Hepatocyte (in vitro differentiated cells): ENCODE measurements at places on chromosomes 4 and X. TPM values are rescaled to one million over a fixed set of nuclear protein-coding genes. Genes with fewer than 3 reads are reported as not detected.
A peak's percentile ranks its signal among the peaks of the same experiment; 100 is the strongest.

DNA sequence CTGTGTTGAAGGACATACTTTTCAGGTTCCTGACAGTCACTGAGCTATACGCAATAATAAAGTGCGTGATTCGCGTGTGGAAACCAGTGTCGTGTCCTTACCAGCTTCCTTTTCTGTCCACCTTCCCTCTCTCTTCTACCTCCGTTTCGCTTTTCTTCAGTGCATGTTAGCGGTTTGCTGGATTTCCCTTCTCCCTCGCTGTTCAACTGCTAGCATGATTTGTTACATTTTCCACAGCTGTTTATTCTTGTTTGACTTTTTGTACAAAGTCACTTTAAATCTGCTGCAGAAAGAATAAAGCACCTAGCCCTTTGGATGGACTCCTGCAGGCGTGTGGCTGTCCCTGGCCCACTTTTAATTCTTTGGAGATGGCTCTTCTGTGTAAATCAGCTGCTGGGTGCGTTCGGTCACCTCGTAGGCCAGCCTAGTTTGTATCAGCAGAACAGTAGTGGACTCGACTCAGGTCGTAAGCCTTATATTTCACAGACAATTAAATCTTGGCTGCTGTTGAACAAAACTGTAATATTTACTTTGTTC, 8.9 kb upstream of the HAND2 start:
- DNase-seq = no peak

- DNase-seq = no peak
Observed at GRCh38 chrX:28659269-28659668, 72.0 kb downstream of the IL1RAPL1 start.

DNA sequence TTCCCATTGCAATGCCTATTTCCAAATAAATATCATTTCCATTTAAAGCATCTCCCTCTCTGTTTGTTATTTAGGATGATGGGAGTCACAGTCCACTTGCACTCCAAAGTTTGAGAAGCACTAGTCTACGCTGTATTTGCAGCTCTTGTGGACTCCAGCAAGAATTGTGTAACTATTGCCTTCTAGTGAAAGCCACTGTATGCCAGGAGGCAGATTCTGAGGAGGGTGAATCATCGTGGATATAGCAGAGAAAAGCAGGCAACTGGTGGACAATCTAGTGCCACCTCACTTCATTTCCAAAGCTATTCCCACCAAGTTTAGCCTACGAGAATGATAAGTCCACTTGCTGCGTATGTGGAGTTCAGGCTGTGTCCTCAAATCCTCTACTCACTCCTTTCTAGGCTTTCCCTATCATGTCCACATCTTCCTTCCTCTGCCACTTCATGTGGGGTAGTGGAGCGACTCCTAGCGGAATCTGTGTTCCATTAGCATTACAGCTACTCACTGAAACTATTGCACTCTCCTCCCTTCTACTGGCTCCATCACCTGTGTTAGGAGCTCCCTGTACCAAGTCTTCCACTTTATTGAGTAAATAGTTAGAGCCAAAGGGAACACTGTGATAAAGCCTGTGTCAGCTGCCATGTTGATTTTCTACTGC, 501.8 kb upstream of the GALNT7 start:
- no peak for DNase-seq

GRCh38 chr4:80529026-80529425, 193.5 kb downstream of the CFAP299 start:
- peak; percentile 11 for DNase-seq

DNA sequence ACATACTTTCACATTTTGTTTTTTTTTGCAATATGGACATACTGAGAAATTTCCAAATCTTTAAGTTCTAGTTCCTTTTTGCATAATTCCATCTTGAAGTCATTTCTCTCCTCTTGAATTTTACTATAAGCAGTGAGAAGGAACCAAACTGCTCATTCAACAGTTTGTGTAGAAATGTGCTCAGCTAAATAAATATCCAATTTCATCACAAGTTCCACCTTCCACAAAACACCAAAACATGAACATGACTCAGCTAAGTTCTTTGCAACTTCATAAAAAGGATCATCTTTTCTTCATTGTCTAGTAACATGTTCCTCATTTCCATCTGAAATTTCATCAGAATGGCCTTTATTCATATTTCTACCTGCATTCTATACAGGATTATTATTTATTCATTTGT, 77.3 kb upstream of the FGF13 start:
- no peak for DNase-seq

DNA sequence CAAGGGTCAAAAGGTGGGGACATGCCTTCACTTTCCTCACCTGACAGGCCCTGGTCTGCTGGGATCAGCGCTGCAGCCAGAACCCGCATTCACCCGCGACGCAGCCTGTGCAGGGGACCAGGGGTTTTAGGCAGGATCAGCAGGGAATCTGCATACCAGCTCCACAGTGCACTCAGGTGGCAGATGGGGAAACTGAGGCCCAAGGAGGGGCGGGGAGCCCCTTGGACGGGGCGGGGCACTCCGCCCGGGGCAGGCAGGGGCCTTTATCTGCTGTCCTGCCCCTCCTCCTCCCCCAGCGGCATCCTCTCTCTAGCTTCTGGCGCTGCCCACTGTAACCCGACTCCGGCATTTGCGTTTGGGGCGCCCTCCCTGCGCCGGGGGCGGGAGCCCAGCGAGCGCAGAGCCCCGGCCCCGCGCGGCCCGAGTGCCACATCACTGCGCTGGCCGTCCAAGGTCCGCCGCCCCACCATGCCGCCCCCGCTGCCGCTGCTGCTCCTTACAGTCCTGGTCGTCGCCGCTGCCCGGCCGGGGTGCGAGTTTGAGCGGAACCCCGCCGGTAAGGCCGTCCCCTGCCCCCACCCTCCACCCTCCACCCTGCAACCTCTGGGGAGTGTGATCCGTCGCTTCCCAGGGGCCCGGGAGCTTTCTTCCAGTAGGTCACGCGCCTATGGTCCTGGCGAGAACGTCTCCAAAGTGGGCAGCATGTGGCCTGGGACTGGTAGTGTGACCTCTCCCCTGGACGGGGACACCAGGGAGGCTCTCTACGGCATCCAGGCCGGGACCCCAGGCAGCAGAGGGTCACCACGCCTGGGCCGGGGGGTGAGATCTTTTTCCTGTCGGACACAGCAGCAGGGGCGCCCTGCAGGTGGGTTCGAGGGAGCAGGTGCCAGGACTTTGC, at the start of gene CPZ:
Gene CPZ (plus strand): TSS at position 400 of the 898 bp plus-strand sequence. CDS start 69 bp downstream, at position 469.
- DNase-seq = peak; percentile 74

GRCh38 chrX:68109162-68109561, 324.1 kb downstream of the OPHN1 start:
- DNase-seq = no peak

RTL9 gene
- polyA plus RNA-seq = 0.65 and 1.3 TPM in 2 replicates

S100P gene
- polyA plus RNA-seq = 51.6 and 99.1 TPM in 2 replicates

NSG1 gene
- polyA plus RNA-seq = 70.1 and 77.5 TPM in 2 replicates

TMPRSS11F gene
- polyA plus RNA-seq = 0.50 TPM in 1 of 2 replicates, not detected in the other
